ENCODE measurements at places on chromosomes 1 and 21.
A peak's percentile ranks its signal among the peaks of the same experiment; 100 is the strongest.

DNA sequence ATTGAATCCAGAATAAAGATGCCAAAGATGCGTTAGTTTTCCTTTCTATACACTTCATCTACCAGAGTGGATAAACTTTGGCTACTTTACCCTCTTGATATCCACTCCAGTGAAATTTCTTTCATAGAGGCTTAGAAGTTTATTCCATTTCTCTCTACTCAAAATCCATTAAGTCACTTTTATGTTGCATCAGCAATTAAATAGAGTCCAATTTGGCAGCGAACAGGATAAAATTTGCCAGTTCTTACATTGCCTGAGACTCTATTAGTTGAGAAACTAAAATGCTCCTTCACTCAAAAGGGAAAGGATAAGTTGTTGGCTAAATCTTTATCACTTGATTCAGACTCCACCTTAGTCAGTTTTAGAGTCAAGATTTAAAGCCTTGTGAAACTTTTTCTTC is 57.9 kb downstream of the ACBD6 start:
- DNase-seq = no peak

DNA sequence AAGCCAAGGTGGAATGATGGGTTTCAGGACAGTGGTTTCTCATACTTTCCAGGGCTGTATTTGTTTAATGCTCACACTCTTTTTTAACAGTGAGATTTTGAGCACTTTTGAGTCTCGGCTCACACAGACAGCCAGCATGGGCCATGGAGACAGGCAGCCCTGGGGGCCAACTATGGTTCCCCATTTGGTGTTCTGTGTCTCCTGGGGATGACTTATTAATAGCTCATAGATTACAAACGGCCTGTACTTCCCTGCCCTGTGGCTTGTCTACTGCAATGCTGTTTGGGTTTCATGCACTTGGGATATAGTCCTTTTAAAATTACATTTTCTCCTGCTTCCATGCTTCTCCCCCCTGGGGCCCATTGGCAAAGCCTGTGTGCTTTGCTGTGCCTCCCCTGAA is 178.3 kb downstream of the KCNJ6 start:
- DNase-seq = no peak

GRCh38 chr1:41399145-41399795 is 38.0 kb downstream of the FOXO6 start:
- DNase-seq = no peak

DNA sequence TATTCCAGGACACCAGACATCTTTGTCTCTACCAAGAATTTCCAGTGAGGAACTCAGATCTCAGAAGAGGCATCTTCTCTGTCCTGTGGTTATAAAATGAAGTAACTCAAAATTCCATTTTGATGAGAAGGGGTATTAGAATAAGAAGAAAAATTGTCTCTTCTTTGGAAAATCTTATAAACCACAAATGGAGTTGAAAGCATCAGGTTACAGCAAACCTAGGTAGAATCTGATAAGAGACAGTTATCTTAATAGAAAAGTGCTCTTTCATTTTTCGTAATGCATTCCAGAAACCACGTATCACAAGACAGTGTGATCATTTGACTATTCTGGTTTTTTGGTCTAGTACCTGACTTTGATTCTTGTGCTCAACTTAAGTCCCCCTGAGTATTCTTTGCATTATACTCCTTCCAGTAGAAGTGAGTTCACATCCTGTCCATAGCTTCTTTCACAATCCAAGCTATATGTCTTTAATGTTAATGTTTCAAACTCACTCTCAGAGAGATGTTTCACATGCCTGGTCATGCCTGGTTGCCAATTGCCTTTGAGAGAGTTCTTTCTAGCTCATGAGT is 120.9 kb upstream of the PRDX6 start:
- DNase-seq = no peak

DNA sequence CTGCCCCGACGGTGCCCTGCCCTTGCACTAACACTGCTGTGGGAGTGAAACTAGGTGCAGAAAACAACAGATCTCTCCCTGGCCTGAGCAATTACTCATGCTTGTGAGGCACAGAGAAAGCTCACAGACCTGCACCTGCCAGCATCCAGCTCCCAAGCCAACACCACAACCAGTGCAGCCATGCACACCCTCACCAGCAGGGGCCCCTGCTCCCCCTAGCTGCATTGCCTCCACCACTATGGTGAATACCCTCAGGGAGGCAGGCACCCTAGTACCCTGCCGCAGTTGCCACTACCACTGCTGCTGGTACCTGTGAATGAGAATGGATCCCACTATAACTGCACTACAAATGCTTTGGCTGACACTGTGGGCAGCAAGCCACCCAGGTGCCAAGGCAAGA is 7.1 kb upstream of the DIRAS3 start:
- DNase-seq = no peak

DNA sequence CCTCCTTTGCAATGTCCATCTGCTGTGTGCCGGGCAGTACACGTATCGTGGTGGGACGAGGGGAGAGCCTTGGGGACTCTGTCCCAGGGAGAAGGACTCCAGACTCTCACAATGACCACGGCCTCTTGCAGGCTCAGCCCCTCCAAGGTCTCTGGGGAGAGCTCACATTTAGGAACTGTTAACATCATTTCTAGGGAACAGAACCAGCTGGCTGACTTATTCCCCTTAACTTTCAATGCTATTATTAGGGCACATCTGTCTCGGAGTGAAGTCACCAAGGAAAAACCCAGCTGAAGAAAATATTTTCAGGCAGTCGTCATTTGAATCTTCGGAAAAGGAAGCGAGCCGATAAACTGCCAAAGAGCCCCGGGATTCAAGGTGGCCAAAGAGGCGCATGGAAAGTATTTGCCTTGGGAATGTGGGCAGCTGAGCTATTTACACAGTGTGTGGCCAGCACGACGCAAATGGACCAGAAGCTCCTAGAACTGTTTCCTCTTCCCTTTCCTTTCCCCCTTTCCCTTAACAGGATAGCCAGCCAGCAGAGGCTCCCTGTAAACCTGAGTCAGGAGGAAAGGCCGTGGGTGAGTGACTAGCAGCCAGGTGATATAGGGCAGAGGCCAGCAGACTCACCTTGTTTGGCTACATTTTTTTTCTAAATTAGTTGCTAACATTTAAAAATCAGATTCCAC is 74.5 kb downstream of the ITPKB start:
- no peak for DNase-seq

GRCh38 chr1:111998332-111998731 is 8.9 kb upstream of the KCND3 start:
- no peak for DNase-seq

DNA sequence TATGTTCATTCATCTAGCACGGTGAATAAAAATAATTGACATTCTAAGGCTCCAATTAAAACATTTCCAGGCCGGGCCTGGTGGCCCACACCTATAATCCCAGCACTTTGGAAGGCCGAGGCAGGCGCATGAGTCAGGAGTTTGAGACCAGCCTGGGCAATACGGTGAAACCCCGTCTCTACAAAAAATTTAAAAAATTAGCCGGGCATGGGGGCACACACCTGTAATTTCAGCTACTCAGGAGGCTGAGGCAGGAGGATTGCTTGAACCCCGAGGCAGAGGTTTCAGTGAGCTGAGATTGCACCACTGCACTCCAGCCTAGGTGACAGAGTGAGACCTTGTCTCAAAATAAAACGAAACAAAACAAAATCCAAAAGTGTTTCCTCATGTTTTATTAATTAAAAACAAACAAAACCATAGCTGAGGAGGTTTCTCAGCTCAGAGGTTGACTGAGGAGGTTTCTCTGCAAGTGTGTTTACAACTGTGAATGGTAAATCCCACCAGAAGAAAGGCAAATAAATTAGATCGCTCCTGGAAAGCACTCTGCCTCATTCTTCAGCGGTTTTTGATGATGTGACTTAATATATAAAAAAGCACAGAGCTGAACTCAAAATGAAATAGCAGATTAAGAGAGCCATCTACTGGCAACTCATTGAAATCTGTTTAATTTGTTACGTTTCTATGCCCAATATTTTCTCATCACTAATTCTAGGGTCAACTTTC is 37.7 kb upstream of the ATG4C start:
- peak; percentile 64 for DNase-seq

DNA sequence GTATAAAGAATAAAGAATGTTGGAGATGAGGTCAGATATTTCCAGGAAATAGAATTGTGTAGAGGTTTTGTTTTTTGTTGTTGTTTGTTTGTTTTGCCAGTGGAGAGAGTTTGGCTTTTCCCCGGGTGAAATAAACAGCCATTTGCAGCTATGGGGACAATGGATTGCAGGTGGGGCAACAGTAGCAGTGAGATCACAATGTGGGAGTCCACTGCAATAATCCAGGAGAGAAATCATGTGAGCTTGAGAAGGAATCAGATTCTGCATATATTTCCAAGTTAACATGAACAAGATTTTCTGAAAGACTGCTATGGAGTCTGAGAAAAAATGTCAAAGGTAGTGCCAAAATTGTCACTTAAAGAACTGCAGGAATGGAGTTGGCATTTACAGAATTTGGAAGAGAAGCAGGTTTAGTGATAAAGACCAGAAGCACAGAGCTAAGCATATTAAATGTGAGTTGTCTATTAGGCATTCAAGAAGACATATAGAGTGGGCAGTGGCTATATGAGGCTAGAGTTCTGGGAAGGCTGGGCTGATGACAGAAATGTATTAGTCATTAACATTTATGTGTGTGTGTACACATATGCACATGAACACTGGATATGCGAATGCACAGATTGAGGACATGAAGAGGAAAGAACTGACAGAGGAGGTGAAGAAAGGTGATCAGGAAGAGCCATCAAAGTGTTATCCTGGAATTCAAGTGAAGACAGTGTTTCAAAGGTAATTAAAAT is 729.6 kb upstream of the PTBP2 start:
- no peak for DNase-seq

DNA sequence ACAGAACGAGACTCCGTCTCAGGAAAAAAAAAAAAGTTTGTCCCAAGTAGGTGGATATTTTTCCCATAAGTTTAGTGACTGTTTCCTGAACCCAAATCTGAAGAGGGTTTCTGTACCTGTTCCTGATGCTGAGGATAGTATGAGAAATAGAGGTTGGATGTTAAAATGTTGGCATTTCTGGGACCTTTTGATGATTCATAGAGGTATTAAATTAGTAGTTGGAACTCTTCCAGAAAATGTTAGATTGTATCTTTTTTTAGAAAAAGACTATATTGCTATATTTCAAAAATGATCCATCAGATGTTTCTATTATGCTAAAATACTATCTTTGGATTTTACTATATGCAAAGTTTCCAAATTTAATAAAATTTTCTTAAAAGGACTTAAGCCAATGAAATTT is 2.9 kb upstream of the CENPL start:
- DNase-seq = no peak

DNA sequence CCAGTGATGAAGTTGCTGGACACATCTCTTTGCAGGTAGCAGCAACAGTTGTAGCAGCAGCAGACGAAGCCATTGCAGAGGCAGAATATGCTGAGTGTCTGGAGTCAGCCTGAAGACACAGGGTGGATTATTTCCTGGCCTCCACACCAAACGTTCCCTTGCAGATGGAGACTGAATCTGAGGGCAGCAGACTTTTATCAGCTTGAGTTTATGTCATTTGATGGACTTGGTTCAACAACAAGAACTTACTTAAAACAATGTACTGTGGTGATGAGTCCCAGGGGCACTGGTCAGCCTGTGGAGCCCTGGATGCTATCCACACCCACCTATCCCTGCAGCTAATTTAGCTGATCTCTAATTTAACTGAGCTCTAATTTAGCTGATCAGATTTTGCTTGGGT is 17.1 kb upstream of the MPZL1 start:
- DNase-seq = no peak

DNA sequence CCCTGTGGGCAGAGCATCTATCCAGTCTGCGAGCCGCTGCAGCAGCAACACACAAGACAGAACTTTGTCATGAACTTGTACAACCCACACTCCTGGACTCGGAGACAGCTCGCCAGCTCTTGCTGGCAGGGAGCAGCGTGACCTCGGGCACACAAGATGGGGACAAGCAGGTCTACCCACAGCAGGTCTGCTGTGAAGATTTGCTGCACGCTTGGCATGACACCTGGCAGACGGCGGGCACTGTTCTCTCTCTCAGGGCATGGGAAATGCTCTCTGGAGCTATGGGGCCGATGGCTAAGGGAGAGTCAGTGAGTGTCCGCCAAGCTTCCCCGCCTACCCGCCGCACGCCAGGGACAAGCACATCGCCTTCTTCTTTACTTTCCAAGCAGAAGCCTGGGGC is 90.0 kb downstream of the STUM start:
- DNase-seq = no peak

- DNase-seq = no peak
Measured at GRCh38 chr1:84615790-84616189, 41.5 kb upstream of the CTBS start.

GRCh38 chr1:173570370-173571007 is 32.4 kb downstream of the SLC9C2 start:
- no peak for DNase-seq

GRCh38 chr1:31952825-31953220 is 14.7 kb upstream of the PTP4A2 start:
- DNase-seq = no peak

- no peak for DNase-seq
Measured at GRCh38 chr1:116766616-116767469, 12.6 kb downstream of the CD2 start.

- DNase-seq = no peak
Measured at GRCh38 chr1:63732666-63733065, 41.2 kb upstream of the ROR1 start.

DNA sequence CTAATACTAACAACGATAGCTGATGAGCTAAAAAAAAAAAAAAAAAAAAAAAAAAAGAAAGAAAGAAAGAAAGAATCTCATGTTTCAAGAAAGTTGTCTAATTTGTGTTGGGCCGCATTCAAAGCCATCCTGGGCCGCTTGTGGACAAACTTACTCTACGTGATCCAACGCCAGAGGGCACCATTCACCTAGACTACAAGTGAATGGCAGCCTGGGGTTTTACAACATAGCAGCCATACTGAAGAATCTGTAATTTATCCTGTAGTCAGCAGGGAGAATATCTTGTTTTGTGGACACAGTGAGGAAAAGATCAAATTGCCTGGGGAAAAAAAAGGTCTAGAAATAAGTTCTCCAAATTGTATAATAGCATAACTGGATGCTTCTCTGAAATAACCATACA is 47.0 kb downstream of the CYP2J2 start:
- peak; percentile 33 for DNase-seq

DNA sequence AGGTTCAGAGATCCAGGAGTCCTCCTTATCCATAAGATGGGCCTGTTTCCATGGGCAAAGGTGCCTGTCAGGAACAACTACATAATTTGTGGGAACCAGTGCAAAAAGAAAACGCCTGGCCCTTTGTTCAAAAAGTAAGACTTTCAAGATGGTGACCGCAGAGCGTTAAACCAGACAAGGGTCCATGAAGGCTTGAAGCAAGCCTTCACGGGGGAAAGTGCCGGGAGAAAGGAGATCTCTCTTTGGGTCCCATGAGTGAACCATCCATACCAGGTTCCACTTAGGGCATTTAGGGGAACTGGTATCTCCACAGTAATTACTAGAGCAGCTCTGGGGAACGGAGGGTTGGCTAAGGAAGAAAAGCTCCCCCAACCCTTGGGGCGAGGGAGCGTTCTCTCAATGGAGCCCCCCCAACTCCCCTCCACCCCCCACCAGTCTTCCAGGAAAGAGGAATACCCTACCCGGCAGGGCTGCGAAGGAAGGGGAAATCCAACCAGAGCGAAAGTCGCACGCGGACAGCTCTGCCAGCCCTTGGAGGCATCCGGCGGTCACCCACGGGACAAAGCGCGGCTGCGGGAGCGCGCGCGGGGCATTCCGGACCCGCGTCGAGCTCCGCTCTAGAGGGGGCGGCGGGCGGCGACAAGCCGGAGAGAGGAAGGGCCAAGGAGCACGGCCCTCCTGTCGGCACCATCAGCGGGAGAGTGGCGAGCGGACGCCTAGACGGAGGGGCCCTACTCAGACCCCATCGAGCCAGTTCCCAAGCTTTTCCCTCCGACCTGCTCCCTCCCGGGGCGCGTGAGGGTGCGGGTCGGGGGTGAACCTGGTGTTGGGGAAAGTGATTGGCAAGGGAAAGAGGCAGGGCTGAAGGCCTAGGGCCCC is 687 bp upstream of the RASSF5 start:
- DNase-seq = no peak
